ENCODE measurements at places on chromosomes 7 and 10. TPM values are rescaled to one million over a fixed set of nuclear protein-coding genes. Genes with fewer than 3 reads are reported as not detected.

DNA sequence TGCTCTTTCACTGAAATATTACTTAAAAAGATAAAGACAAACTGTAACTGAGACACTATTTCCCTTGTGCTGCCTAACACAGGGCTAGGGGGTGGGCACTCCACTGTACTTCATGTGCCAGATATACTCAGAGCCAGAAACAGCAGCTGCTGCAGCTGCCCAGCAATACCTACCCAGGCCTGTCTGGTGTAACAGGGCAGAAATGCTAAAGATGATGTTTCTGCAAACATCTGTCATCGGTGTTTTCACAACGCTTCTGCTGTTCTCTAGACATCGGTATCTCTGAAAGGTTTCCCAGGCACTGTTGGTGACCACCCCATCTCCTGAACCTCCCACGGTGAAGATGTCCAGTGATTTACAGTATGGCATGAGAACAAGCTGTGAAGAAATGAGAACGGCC lies 42.7 kb downstream of the LAMB1 start:
- no peak overlapping the region for H3K27ac ChIP-seq
- no peaks in the 10 kb centered on the region for H3K36me3 ChIP-seq
- H3K27me3 ChIP-seq = no peaks in the 10 kb centered on the region
- DNase-seq = no peak

DNA sequence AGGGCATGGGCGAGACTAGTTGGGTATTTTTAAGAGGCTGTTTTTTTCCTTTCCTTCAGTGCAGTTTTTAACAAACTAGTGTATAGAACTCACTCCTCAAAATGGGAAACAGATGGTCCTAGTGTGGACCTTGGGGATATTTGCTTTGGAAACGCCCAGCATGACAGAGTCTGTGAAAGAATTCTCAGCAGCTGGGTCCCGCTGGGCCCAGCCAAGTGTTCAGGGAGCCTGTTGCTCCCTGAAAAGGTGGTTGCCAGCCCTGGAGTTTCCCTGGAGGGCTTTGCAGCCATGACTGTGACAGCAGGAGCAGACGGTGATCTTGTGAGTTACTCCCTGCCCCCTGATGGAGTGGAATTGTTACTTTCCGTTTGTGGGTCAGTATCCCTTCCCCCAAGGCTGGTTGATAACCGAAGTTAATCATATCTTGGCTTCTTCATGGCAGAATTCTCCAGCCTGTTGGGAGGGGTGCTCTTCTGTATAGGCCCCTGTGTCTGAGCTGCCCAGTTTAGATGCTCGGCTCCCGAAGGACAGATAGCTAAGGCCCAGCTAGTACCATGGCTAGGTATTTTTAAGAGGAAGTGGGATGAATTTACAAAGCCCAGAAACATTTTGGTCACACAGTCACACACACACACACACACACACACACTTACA lies 278.6 kb upstream of the HABP2 start:
- no peaks in the 10 kb centered on the region for H3K36me3 ChIP-seq
- H3K4me3 ChIP-seq = peak overlapping the region; percentile 59
- no peak for DNase-seq
- no peaks in the 10 kb centered on the region for H3K27me3 ChIP-seq

DNA sequence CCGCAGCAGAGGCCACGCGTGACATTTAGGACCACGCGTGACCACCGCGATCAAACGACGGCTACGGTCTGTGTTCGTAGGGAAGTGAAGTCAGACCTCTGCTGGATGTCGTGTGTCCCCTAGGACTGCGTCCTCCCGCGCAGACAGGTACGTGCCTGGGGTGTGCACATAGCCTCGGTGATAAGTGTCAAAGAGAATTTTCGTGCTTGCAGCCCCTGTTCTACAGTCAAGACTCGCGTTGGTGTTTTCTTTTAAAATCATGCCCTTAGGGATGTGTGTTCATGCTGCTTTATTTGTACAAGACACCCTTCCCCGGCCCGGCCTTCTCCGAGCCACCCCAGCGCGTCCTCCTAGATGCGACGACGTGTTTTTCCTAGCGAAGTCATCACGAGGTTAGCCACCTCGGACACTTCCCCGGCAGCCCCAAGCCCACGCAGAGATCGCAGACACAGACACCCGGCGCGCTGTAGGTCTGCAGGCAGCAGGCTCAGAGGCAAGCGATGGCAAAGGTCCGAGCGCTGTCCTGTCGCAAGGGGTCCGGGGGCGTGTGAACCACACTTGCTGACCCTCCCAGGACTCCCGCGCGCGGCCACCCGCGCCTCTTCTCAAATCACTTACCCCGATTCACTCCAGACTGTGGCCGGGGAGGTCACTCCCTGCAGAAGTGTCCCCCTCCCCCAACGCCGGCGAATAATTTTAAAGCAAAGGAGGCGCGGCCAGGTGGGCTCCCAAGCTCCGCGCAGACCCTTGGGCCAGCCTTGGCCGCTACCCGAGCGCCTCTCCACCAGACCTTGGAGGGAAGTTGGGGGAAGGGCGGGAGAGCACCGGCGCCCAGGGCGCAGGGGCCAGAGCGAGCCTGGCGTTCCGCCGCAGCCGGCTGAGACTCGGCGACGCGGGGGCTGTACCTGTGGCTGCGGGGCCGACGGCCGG lies 552 bp downstream of the MKX start:
- no peaks in the 10 kb centered on the region for H3K36me3 ChIP-seq
- no peak overlapping the region for H3K4me3 ChIP-seq
- H3K27ac ChIP-seq = no peak overlapping the region
- no peak for DNase-seq

The VGF gene
- polyA plus RNA-seq = not detected

The ADARB2 gene
- polyA plus RNA-seq = not detected

GRCh38 chr7:88328787-88329186 lies 22.1 kb upstream of the STEAP4 start:
- H3K36me3 ChIP-seq = no peaks in the 10 kb centered on the region
- H3K4me1 ChIP-seq = peaks cover 24% of the 10 kb centered on the region
- peak; percentile 37 for DNase-seq
- peak overlapping the region; percentile 16 for H3K4me3 ChIP-seq
- H3K27me3 ChIP-seq = no peaks in the 10 kb centered on the region
- no peak overlapping the region for H3K27ac ChIP-seq

DNA sequence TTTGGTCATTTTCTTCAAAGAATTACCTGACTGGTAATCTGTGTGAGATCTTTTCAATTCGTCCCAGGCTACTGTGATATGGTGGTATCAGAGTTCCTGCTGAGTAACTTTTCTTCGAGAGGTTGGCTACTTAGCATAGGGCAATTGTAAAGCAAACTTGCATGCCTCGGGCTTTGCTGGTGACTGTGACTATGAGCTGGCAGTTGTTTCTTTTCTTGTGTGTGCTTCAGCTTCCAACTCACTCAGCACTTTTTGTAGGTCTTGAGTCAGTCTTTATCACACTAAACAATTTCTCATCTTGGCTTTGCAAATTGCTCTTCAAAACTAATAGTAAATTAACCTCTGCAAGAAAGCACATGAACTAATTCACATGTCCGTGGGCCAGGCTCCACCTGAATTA lies 44.3 kb downstream of the PRR15 start:
- no peak overlapping the region for H3K4me3 ChIP-seq
- H3K36me3 ChIP-seq = no peaks in the 10 kb centered on the region
- no peaks in the 10 kb centered on the region for H3K27me3 ChIP-seq
- DNase-seq = no peak
- no peaks in the 10 kb centered on the region for H3K4me1 ChIP-seq
- no peak overlapping the region for H3K27ac ChIP-seq

The PILRA gene
- polyA plus RNA-seq = 364 TPM

All from CD14-positive monocyte (primary cell).